ENCODE measurements at places on chromosomes 5 and 9.

DNA sequence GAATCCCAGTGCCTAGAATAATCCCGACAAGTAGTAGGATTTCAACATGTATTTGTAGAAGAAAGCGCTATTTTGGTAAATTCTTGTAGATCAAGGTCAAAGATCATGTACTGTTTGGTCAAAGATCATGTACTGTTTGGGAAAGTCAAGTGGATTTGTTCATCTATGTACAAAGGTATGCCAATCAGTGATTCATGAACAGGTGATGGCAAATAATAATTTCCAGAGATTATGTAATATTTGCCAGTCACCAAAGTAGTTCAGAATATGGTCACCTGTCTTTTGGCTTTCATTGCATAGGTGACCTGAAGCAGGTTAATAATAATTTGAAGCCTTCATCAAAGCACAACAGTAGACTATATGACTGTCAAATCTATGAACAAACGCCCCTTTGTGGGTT, 398.2 kb downstream of the EFNA5 start:
- DNase-seq: no peak

- no peak for DNase-seq
These were observed 2.0 kb upstream of the GARNL3 start for GRCh38 chr9:127262602-127263001.

DNA sequence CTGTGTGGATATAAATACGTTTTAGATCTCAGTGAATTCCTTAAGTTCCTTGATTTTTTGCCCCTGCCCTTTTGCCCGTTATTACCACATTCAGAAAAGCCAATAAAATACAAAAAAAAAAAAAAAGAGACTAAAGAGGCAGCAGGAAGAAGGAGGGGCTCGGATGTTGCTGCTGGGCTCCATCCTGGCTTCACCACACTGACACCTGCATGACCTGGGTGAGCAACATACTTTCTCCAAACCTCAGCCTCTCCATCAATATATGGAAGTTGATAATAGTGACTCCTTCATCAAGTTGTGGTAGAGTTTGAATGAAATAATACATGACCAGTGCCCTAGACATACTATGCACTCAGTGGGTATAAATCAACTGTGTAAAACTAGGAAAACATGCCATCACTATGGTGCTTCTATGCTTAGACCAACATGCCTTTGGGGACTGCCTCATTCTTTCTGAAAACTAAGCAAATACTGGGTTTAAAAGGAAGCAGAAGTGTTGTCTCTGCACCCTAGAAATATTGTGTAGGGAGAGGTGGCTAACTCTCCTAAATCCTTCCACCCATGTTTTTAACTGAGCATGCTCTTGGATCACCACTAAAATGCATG, 243.0 kb downstream of the PIK3R1 start:
- no peak for DNase-seq

DNA sequence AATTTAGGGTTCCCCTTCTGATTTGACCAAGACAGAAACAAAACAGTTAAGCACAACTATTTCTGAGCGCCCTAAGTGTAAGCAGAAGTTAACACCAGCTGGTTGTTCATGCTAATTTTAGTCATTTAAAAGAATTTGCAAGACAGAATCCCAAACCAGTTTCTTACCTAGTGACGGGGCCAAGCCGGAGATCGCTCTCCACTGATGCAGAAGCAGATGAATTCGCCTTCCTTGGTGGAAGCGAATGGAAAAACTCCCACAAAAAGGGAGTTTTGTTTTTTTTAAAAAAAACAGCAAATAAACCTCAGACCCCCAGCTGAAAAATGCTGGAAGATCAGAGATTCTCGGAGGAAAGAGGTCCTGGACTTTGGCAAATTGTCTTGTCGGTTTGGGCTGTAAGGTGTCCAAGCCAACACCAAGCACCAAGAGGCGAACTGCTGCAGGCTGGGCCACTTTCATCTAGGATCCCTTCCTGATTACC, 47.4 kb upstream of the GLDC start:
- peak; percentile 67 for DNase-seq

- DNase-seq: peak; percentile 77
These were observed 155.8 kb upstream of the IRX4 start for GRCh38 chr5:2038321-2039179.

DNA sequence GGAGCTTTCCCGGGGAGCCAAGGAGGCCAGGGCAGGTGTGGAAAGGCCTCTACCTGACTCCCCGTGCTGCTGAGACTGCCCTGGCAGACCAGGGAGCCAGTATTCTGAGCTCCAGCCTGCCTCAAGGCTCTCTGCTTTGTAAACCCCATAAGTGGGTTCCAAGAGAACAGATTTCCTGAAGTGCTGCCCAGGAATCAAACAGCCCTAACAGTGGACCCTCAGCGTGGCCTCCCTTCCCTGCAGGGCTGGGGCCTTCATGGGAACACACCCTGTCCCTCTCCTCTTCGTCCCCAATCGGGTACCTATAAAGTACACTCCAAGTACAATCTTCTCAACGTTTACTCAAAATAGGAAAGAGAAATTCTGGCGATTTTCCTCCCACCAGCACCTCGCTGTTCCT, 252.5 kb downstream of the FSTL4 start:
- no peak for DNase-seq
